Upper lobe of right lung (tissue), 1 donor: ENCODE measurements at places on chromosomes 4 and X. TPM values are rescaled to one million over a fixed set of nuclear protein-coding genes. Genes with fewer than 3 reads are reported as not detected.

The PRRG3 gene
- 1.4 TPM for total RNA-seq

The NAA11 gene
- total RNA-seq: not detected

The ZGRF1 gene
- total RNA-seq: 3.4 TPM

The ETNPPL gene
- total RNA-seq: not detected

The EGF gene
- 2.4 TPM for total RNA-seq

The SCRG1 gene
- not detected for total RNA-seq

The NPY1R gene
- 4.6 TPM for total RNA-seq

The HMX1 gene
- not detected for total RNA-seq

The TMA16 gene
- total RNA-seq: 18.8 TPM

The CCKAR gene
- not detected for total RNA-seq

The RS1 gene
- total RNA-seq: 4.7 TPM

The SLC10A6 gene
- total RNA-seq: 0.87 TPM

The ZNF330 gene
- total RNA-seq: 47.4 TPM

The UNC5C gene
- total RNA-seq: 6.7 TPM

The MAGEA12 gene
- not detected for total RNA-seq

The ARMCX4 gene
- 13.1 TPM for total RNA-seq

The CXCL9 gene
- 1.4 TPM for total RNA-seq

The TASL gene
- total RNA-seq: 4.0 TPM

The PRDM8 gene
- total RNA-seq: 1.7 TPM

The GPC3 gene
- total RNA-seq: 67.7 TPM

The PASD1 gene
- not detected for total RNA-seq

The ARR3 gene
- total RNA-seq: not detected
